Cortex of kidney (tissue), 1 donor: ENCODE measurements at places on chromosomes 11 and 22.

- no peak for DNase-seq
Observed at GRCh38 chr11:5847711-5848110, 6.0 kb upstream of the OR52E6 start.

DNA sequence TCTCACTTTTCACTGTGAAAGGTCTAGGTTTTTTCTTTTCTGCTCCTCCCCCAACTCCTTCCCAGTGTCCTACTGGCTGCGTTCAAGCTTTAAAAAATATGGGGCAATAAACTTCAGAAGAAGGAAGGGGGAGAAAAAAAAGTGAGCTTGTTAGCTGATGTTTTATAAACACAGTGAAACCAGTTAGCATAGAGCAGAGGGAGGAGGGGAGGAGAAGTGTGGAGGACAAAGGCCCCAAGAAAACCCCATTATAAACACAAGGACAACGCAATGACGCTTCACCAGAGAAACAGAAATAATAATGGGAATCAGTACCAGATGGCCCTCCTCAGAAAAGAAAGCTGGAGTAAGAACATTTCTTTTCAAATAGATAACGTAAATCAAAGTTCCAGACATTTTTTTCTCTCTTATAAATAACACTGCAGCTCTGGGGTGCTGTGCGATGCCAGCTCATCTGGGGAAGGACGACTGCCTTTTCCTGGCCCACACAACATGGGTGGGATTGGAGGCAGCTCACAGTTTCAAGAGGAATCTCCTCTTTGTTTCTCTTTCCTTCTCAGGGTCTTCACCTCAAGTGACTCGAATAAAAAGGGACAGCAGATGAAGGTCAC, 235.4 kb upstream of the NARS2 start:
- DNase-seq = no peak

DNA sequence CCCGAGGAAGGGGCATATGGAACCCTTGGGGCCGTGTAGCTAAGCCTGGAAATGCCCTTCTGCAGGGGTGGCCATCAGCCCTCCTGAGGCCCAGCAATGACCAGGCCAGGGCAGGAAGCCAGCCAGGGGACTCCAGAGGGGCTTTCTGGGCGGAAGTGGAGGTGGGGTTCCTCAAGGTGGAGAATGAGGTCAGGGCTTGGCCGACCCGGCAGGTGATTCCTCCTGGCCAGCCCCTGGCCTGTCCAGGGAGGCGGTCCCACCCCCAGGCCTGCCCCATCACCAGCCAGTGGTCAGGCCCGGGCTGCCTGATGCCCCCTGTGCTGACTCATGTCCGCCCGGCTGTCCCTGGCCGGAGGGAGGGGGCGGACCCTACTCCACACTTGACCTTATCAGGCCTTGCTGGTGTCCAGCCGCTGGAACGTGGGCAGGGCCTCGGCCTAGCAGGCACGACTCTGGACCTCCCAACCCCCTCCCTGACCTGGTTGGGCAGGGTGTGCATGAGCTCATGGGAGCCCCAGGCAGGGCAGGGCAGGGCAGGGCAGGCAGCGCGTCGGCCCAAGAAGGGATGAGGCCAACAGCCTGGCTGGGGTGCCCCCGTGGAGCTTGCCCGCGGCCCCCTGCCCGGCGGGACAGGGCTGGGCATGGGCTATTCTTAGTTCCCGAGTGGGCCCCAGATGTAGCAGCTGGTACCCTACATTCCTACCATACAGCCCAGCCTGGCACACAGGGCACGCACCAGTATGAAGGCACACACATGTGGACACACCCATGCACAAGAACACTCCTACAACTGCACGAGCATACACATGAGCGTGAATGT, 35.9 kb downstream of the RPL3 start:
- DNase-seq = no peak

DNA sequence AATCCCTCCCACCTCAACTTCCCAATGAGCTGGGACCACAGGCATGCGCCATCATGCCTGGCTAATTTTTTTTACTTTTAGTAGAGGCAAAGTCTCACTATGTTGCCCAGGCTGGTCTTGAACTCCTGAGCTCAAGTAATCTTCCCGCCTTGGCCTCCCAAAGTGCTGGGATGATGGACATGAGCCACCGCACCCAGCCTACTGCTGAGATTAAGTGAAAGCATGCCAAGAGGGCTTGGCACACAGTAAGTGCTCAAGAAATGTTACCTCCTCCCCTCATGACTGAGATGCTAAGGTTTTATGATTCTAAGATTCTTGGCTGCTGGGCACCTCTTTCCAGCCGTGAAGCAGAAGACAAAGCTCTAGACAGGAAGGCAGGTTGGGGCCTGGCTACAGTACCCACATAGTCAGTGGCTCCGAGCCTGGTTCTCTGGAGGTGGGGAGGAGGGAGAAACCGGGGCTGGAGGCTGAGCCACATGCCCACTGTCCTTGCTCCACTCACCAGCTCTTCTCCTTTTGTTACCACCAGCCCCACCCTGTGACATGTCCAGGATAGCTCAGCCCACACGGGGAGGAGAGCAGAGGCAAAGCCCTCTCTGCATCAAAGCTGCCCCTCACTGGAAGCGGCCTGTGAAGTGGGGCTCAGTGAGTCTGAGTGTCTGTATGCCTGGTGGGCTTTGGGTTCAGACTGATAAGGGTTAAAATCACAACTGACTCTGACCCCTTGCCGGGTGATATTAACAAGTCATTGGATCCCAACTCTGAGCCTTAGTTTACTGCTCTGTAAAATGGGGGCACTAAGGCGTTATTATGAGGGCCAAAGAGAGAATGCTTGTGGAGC, 12.9 kb downstream of the ARHGEF17 start:
- no peak for DNase-seq

DNA sequence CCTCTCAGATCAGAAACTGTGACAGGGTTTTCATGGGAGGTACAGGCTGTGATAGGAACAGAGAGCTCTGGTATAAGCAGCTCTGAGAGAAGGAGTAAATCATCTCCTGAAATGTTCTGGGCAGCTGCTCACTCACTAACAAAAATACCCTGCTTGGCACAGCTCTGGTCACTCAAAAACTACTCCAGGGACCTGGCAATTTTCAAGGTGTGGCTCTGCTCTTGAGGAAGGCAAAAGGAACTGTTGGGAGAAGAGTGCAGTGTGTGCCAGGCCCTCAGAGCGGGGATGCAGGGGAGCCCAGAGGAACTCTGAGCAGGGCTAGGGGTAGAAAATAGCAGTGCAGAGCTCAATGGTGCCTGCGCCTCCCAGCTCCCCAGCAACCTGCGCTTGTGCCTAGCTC, 180.5 kb upstream of the ZBED5 start:
- DNase-seq = no peak

- no peak for DNase-seq
Observed at GRCh38 chr22:49257551-49257961, 570.1 kb downstream of the BRD1 start.

DNA sequence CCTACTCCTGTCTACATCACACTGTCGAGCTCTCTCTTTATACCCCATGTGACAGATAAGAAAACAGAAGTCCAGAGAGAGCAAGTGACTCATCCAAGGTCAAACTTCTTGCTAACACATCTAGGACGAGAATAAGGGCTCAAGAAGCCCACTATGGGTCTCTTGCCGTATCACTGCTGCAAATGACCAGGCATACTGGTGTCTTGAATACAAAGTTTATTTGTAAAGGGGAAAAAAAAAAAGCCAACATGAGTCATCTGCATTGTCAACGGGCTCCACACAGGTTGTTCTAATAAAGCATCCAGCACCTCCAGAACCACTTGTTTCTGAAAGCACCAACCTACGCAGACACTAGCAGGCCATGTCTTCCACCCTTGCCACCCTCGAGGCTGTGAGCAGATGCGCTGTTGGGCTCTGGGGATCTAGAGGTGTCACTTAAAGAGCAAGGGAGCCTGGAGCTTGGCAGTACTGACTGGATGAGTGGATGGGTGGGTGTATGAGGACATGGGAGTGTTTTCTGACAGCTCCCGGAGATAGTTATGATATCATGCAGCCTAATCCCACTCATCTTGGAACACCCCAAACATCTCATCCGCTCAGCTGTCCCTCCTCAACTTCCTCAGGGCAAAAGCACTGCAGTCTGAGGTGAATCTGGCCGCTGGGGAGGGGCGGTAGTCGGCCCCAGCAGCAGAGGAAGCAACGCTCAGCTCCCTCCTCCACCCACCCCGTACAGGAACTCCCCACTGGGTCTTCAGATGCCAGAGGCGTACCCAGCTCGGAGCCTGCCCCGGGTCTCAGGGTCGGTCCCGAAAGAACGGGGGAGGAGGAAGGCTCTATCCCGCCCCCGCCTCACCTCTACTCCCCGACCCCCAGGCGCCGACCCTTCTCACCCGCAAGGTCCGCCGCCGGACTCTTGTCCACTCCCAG, 1.0 kb downstream of the SMCO4 start:
- no peak for DNase-seq

- no peak for DNase-seq
Observed at GRCh38 chr11:121365304-121365703, 72.7 kb downstream of the SC5D start.

DNA sequence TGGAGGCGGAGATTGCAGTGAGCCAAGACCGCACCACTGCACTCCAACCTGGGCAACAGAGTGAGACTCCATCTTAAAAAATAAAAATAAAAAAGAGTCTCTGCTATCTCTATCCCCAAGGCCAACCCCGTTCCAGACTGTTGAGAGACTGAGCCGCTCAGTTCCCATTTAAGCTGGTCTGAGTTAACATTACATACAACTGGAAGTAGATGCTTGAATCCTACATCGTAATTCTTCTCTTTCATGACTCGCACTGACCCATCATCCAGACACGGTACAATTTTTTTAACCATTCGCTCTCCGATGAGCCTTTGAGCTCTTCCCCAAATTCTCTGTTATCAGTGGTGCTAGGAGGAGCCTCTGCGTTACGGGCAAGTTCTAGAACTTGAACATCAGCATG, 4.9 kb upstream of the CYTH4 start:
- DNase-seq = no peak

DNA sequence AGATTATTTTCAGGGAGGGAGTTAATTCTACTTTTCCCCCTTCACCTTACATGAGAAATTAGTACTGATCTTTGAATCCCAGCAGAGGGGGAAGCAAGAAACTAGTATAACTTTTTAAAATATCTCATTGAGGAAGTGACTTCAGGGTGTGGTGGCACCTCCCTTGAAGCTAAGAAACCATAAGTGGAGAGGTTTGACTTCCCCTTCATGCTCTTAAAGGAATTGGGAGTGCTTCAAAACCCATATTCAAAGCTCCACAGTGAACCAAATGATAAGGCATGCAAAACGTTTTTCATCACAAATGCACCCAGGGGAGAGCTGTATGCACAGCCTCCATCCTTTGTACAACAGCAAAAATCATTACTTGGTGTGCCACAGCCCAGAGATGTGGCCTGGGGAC, 540 bp downstream of the MS4A14 start:
- no peak for DNase-seq

GRCh38 chr22:36887162-36887561, 26.3 kb upstream of the CSF2RB start:
- DNase-seq = no peak

- no peak for DNase-seq
Observed at GRCh38 chr22:26235792-26236487, 66.7 kb downstream of the SEZ6L start.

- DNase-seq = no peak
Observed at GRCh38 chr11:18578975-18579598, 9.4 kb downstream of the UEVLD start.

DNA sequence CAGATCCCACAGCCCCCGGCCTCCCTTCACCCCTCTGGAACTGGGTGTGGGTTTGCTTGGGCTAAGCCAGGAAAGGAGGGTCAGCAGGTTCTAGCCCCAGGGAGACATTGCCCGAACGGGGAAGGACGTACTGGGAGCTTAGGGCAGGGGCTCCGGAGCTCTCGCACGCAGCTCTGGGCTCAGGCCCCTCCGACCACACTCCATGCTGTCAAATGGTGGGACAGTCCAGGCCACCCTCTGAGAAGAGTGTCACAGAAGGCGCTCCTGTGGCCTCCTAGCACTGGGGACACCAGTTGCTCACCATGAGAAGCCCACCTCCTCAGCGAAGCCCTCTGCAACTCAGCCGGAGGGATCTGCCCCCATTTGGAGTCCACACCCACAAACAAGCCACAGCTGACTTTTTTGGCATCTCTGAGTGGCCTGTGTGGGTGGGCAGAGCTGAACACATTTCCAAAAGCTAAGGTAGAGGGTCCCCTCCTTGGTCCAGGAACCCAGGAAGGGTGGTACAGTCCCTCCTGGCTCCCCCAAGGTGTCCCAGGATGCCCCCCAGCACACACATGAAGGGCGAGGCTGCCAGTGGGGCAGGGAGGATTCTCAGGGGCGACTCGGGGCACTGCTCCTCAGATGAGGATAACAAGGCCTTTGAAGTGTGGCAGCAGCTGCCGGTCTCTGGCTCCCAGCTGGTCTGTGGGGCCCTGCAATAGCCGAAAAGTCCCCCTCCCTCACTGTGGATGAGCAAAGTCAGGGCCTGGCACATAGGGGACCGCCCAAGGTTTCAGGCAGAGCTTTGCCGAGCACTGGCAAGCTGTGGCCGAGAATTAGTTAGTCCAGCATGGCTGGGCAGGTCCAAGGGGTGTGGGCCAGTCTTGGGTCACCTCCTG, 13.0 kb upstream of the TEF start:
- DNase-seq = no peak

GRCh38 chr11:27705873-27706820, 5.9 kb upstream of the BDNF start:
- no peak for DNase-seq

DNA sequence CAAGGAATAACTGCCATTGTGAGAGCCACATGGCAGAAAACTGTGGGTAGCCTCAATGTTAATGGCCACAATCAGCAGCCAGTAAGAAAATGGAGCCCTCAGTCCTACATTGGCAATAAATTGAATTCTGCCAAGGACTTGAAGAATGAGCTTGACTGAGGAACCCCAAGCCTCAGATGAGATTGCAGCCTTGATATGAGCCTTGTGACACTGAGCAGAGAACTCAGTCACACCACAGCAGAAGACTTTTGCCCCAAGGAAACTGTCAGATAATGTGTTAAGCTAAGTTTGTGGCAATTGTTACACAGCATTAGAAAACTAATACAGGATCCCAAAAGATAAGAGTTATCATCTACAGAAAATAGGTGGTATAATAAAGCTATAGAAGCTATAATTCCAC, 2.4 kb upstream of the TTC17 start:
- DNase-seq = no peak

DNA sequence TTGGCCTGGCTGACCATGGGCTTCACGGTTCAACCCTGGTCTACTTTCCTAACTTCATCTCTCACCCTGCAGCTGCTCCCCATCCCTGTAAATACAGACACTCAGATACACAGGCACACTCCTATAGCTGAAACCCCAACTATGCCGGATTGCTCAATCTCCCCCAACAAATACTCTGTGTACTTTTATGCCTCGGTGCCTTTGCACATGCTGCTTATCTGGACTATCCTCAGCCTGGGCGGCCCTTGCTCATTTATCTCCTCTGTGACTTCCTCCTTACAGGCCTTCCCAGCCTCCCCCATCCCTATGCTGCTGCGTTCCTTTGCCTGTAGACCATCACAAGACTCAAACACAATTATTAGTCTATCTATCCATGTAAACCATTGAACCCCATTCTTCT, 76.6 kb downstream of the PKNOX2 start:
- DNase-seq = no peak

DNA sequence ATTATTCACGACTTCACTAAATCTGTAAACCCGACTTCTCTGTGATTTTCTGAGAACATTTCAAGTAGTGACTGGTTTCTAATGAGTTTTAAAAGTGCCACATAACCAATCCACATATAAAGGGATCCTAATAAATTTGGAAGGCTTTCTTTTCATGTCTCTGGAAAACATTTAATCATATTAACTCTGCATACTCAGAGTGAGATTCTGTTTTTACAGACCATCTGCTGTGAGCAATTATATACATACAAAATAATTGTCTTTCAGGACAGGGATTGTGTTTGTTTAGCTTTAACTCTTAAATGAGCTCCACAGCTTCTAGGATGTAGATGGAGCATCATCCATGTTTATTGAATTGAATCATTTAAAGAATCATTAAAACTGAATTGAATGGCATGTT, 65.1 kb downstream of the PRMT3 start:
- no peak for DNase-seq
